CD4-positive, alpha-beta T cell treated with Interleukin-2 at 100 ng/mL for 4 hours (primary cell): ENCODE measurements at places on chromosomes 12 and 14.

- no peak for DNase-seq
Observed at GRCh38 chr14:62592877-62593276, 452.4 kb downstream of the KCNH5 start.

DNA sequence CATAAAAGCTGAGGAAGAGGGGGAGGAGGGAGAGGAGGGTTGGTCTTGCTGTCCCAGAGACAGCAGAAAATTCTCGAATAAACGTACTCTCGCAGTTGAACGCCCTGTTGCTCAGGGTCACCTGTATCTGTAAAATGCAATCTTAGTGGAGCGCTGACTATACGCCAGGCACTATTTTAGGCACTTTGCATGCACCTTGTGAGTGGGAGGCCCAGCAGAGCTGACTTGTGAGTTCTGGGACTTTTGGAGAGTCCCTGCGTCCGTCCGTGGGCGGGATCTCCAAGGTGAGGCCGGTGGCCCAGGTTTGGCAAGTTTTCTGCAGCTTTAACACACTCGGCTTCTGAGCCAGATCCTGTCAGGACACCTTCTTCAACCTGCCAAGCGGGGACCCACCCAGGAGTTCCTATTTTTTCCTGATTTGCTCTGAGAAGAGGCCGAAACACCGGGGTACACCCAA, 32.5 kb upstream of the PLEKHG6 start:
- DNase-seq, result peak; percentile 8

DNA sequence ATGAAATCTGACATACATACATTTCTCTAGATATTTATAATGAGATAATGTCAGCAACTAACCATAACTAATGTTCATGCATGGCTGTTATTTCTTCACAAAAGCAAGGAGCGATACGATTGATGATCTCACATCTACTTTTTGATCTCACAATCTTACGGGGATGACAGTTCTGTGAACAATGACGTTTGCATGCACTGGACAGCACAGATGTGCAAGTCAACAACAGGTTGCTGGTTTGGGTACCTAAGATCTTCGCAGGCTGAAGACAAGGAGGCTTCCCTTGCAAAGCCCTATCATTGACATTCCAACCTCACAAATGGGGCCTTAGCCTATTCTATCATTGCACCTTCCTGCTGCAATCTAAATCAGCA, 53.6 kb downstream of the C12orf42 start:
- DNase-seq, result no peak

- no peak for DNase-seq
Observed at GRCh38 chr12:128312661-128313060, 45.7 kb downstream of the TMEM132C start.

DNA sequence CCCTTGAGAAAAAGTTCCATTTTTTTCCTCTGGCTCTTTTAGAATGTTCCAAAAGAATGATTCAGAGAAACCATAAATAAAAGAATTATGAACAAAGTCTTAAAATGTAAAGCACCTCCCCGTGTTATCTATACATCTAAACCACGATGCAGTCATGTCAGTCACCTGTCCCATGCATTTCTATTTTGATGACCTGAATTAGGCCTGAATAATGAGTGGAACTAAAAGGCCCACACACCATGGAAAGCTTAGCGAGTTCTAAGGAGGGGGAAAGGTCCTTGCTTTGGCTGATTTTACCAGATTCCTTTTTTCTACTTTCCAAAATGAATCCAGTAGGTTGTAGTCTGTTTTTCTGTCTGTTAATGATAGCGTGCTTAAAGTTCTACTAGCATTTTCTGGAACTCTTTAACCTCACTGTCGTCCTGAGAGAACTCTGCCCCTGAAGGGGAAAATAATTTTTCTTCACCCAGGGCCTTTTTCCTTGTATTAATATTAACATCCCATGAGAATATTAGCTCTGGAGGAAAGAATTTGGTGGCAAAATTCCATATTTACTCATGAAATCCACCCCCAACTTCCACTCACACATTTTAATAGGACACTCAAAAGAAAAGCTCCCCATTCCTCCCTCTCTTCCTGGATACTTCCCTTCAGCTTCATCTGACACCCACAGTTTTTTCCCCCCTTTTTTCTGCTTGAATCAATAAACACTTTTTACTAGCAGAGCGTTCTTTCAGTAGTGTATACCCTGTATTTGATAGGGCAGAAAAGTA, 266.3 kb upstream of the DIO2 start:
- no peak for DNase-seq

GRCh38 chr14:98137131-98138025, 1134.6 kb downstream of the BCL11B start:
- DNase-seq, result no peak
